ENCODE measurements at places on chromosomes 3 and 15.

DNA sequence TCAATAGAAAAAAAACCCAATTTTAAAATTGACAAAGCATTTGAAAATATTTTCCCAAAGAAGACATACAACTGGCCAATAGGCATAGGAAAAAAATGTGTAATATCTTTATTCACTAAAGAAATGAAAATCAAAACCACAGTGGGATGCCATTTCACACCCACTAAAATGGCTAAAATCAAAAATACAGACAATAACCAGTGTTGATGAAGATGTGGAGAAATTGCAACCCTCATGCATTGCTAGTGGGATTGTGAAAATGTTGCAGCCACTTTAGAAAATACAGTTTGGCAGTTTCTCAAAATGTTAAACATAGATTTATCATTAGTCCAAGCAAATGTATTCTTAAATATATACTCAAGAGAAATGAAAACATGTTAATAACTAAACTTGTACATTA, 315.1 kb upstream of the GPR149 start:
- no peak for DNase-seq

GRCh38 chr15:65806397-65806796, 14.3 kb upstream of the DENND4A start:
- DNase-seq, result no peak

DNA sequence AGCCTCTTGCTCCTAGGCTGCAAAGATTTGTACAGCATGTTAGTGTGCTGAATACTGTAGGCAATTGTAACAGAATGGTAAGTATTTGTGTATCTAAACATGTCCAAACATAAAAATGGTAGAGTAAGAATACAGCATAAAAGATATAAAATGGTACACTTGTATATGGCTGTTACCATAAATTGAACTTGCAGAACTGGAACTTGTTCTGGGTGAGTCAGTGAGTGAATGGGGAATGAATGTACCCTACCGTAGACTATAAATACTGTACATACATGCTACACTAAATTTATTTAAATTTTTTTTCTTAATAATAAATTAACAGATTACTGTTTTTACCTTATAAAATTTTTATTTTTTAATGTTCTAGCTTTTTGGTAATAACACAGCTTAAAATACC, 858.7 kb downstream of the ROBO2 start:
- DNase-seq, result no peak

DNA sequence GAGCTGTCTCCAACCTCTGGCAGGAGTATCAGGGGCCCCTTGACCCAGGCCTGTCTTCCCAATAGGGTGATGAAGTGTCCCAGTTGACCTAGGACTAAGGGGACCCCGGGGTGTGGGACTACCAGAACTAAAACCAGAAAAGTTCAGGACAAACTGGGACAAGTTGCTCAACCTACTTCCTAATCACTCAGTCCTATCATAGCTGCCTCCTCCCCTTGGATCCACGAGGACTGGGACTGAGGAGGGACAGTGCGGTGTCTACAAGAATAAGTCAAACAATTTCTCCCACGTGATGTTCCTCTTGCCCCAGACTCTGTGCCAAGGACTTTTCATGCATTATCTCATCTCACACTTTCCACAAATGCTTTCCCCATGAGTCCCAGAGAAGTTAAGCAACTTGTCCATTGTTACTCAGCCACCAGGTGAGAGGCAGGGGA, 49.4 kb upstream of the SLCO2A1 start:
- DNase-seq, result no peak

DNA sequence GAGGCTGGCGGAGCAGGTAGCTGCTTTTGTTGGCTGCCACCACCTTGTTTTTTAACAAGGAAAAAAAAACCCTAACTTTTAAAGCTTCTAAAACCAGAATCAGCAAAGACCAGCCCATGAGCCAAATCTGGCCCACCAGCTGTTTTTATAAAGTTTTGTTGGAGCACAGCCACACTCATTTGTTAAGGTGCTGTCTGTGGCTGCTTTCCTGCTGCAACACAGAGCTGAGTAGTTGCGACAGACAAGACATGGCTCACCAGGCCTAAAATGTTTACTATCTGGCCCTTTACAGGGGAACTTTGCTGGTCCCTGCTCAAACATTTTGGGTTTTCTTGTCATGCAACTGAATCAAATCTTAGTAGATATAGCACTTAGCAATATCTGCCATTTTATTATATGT, 18.9 kb downstream of the EFCAB12 start:
- DNase-seq, result no peak

- DNase-seq, result no peak
Observed at GRCh38 chr15:69762373-69763148, 309.9 kb downstream of the RPLP1 start.

- no peak for DNase-seq
Observed at GRCh38 chr15:97981058-97981457, 20.6 kb downstream of the ARRDC4 start.

- DNase-seq, result no peak
Observed at GRCh38 chr15:66389098-66389858, 2.6 kb downstream of the MAP2K1 start.

GRCh38 chr3:62169906-62170660, 203.3 kb downstream of the FEZF2 start:
- DNase-seq, result no peak

GRCh38 chr3:52429031-52429430, 15.9 kb downstream of the SEMA3G start:
- no peak for DNase-seq

- no peak for DNase-seq
Observed at GRCh38 chr3:171892457-171892856, 49.3 kb downstream of the TMEM212 start.

DNA sequence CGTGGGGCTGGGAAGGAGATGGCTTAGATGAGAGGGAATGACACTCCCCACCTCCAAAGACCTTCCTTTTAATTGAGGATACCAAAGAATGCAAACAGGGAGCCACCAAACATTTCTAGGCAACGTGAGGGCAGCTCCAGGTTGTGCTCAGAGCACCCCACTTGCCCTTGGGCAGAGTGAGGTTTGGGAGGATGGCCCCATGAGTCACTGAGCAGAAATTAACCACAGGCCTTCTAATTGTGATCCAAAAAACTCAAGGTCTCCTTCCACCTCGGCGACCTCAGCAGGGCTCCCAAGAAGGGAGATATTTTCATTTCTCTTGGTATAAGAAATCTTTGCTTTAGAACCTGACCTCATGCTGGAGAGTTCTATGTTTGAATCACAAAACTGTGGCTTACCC, 305.0 kb upstream of the TPM1 start:
- DNase-seq, result no peak

DNA sequence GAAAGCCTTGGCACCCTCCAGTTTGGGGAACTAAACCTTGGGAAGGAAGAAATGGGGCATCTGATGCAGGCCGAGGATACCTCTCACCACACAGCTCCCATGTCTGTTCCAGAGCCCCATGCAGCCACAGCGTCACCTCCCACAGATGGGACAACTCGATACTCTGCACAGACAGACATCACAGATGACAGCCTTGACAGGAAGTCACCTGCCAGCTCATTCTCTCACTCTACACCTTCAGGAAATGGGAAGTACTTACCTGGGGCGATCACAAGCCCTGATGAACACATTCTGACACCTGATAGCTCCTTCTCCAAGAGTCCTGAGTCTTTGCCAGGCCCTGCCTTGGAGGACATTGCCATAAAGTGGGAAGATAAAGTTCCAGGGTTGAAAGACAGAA, 7.7 kb downstream of the MAP1A start:
- DNase-seq, result no peak

DNA sequence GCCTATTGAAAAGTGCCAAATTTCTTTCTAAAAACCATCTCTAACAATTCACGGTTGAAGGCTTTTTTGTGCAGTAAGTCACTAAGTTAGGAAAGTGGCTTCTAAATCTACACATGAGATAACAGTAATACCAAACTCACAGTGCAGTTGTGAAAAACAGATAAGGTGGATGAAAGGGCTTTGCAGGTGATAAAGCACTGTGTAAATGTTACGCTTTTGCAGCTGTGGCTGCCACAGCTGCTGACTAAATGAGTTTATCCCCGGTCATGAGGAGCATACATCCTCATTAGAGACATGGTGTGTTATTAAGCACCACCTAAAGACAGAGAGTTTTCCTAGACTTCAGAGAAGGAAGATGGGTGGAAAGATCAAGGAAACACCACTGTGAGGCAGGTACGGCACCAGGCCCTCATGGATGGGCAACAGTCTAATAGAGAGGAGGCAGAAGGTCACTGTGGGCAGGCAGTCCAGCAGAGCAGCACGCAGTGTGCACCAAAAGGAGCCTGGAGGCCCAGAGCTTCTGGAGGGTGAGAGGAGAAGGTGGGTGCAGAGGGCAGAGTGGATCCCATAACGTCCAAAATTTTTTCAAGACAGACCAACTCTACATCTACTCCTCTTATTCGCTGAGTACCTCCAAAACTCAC, 68.5 kb downstream of the FMN1 start:
- DNase-seq, result no peak

DNA sequence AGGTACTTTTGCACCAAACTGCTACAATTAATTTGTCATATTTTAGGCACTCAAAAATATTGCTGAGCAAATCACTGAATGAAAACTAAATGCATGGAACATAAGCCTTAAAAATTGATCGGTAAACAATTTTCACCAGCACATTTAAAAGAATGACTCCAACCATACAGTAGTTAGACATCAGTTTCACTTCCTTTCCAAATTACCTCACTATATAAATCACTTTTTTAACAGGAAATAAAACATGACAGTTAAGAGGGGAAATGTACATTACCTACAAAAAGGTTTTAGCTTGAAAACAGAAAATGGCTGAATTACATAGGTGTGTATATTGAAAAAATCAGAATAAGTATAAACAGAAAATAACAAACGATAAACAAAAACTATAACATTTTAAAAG, 108.4 kb downstream of the SERPINI1 start:
- DNase-seq, result no peak

DNA sequence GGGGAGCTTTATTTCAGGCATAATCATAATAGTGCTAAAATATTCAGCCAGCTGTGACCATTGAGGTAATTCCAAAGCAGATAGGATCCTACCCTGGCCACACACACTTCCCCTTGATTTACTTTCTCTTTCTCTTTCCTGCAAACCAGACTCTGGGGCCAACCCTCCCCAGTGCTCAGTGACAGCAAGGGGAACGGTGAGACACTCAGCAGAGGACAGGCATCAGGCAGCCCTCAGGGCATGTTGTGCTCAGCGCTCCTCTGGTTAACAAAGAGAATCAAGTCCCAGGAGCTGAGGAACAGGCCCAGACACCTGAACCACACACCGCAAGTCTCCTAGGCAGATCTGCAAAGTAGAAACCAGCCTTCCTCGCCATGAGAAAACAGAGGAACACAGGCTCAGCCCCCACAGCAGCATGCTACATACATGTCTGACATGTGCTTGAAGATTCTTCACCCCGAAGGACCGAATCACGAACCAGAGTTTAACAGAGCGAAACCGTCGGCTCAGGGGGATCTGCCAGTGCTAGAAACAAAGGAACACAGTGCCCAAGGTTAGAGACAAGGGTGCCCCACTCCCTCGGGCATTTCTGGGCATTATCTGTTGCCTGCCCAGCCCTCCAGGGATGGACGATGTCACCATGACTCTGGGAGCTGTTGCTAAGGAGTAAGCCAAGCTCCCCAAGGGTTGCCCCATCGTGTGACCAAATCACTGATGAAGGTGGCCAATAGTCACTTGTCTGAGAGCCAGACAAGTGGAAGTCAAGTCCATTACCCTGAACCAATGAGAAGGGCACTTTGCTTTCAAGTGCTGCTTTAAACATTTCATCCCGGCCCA, 17.5 kb downstream of the HDC start:
- peak; percentile 36 for DNase-seq

DNA sequence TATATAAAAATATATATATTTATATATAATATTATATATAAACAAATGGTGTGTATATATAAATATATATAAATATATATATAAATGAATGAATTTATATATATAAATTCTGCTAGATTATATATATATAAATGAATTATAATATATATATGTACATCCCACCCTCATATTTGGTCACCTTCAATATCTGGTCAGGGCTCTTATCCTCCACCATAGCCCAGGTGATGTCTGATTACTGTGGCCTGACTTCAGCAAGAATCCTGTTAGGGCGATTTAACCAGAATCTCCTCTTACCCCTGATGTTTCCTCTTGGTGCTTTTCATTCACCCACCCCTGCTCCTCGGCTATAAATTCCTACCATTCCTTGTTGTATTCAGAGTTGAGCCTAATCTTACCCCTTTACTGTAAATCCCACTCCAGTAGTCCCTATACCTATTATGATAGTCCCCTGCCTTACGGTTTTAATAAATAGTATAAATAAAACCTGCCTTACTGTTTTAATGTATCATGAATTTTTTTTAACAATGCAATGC, 439.6 kb downstream of the PLOD2 start:
- no peak for DNase-seq

DNA sequence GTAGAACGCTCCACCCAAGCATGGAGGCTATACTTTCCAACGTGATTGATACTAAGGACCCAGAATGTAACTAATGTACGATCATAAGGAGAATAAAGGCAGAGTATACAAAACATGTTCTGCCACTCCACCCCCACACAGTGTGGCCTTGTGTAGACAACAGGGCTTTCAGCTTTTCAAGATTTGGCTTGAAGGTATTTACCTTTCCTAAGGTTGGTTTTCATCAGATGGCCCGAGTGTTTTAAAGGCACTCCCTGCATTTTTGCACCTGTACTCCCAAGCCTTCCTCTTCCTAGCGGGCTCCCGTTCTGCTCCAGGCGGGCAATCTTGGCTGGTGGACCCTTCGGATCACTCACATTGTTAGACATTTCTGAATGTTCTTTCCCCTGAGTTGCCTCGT, 4.6 kb downstream of the SATB1 start:
- no peak for DNase-seq

DNA sequence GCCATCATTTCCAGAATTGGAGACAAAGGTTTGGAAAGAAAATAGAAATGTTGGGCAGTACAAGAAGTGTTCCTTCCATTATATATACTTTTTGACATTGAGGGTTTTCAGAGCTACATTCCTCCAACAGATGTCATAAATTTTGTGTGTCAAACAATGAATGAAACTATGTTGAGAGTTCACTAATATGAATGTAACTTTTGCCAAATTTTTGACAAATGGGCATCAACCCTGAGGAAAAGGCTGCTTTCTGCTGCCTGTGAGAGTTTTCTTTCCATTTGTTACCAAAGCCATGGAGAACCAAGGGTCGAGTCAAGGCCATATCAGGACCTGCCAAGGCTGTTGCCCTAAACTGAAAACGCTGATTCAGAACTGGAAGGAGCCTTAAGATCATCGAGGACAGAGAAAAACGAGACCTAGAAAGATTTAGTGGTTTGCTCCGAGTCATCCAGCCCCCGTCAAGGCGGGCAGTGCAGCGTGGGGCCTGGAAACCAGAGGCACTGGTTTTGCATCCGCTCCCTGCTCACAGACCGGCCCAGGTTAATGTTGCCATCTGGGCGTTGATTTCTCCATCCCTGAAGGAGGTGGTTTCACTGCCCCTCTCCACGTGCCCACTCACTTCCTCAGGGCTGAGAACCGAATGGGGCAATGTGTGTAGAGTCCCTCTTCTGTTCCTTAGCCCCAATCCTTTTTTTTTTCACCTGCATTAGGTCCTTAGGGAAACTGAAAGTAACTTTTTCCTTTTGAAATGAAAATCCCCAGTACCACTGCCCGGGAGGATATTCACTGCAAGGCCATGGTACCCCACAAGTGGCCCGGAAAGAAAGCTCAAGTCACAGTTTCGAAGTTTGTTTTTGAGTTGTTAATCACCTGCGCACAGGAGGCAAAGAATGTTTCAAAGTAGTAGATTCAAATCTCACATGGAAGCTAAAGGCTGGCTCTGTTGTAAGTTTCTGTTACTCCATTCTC, 32.8 kb downstream of the TPM1 start:
- no peak for DNase-seq

All from stimulated activated CD8-positive, alpha-beta memory T cell treated with anti-CD3 and anti-CD28 coated beads, Interleukin-7, amount 100 ng/mL, for 4 hours (primary cell).